ENCODE measurements at places on chromosomes 2 and 18.

DNA sequence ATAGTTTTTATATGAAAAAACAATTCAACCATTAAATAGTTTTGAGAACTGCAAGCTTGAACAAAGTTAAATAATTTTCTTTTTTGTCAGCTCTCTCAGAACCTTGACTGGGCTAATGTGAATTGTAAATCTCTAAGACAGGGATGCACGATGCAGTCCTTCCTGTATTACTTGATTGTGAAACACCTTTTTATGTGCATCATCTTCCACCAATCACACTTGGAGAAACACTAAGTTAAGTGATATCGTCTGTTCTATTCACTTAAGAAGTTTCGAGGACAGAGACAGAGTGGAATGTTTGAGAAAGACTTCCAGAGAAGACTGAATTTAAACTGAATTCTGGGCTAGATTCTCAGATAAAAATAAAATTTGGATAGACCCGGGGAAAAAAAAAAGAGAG lies 238.2 kb downstream of the MREG start:
- no peak for DNase-seq

DNA sequence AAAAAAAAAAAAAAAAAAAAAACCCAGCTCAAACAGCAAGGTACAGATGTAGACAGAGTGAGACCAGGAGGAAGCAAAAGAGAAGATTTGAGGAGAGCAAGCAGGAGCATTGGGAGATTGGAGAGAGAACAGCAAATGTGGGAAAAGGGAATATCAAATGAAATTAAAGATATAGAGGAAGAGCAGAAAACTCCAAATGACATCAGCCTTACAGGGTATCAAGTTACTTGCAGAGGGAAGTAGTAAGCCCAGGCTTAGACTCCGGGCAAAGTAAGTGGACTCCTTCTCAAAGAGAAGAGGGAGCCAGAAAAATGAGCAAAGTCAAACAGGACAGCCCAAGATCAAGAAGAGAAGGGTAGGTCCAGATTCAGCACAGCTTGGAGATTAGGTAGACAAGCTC lies 93.3 kb upstream of the PPP1CB start:
- DNase-seq = peak; percentile 37

- no peak for DNase-seq
Measured at GRCh38 chr2:102505290-102505689, 32.3 kb downstream of the SLC9A4 start.

DNA sequence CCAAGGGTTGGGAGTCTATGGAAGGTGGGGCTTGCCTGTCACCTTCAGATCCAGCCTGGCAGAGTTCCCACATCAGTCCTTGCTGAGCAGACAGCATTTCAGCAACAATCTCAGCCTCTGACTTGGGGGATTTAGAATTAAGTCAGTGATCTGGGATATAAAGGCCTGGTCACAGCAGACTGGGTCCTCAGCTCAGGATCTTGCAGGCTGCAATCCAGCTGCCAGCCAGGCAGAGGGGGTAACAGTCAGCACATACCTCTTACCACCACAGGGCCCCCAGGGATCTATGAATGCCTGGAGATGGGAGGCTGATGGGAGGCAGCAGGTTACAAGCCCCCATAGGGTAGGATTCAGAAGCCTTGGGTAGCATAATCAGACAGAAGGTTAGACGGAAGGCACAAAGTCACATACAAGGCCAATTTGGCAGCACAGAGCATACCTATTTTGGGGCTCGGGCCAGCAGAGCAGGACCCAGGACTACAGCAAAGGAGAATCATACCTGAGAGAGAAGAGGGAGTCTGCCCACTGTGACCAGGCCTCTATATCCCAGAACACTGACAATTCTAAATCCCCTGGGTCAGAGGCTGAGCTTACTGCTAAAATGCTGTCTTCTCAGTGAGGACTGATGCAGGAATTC lies 163.5 kb downstream of the MTCL1 start:
- no peak for DNase-seq

DNA sequence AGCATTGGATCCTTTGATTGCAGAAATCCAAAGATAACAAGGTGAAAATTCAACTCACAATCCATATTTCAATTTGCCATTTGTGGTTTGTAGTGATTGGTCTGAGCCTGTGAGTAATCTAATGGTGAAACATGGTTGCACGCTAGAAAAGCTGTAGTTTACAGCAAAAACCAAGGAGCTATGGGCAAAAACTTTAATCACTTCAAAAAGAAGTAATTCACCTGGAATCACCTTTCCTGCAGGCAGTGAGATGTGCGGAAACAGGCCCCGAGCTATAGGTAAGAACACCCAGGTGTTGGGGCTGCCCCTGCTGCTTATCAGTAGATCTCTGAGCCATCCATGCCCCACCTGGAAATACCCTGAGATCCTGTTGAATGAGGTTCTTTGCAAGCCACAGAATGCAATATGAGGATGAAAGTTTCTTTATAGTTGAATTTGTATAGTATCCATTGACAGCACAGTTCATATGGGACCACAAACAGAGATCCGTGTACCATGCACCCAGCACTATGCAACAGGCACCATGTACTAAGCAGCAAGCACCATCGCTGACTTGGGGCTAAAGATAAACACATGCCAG lies 208.2 kb downstream of the SPP2 start:
- peak; percentile 50 for DNase-seq

- DNase-seq = no peak
Measured at GRCh38 chr2:152587187-152587947, 129.9 kb downstream of the PRPF40A start.

DNA sequence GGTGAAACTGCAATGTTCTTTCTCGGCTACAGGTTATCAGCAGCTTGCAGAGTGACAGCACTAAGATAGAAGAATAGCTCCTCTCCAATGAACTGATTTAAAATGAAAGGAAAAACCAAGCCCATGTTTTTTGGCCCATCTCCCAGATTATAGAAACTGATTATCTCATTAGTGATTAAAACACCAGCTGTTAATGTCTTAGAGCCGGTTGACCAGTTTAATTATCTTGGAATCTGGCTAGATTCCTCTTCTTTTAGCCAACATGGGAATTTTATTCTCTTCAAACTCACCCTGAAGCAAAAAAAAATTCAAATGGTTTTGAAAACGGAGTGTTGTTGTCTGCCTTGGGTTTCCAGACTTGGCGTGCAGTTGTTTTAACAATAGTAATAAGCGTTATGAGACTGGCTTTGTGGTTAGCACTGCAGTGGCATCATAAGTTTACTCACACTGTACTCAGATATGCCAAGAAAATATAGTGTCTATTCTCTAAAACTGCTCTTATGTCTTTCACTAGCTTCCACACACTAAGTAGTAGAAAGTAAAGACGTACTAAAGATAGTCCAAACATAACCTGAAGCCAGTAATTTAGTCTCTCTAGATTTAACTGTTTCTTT lies 665.3 kb downstream of the STK39 start:
- no peak for DNase-seq

DNA sequence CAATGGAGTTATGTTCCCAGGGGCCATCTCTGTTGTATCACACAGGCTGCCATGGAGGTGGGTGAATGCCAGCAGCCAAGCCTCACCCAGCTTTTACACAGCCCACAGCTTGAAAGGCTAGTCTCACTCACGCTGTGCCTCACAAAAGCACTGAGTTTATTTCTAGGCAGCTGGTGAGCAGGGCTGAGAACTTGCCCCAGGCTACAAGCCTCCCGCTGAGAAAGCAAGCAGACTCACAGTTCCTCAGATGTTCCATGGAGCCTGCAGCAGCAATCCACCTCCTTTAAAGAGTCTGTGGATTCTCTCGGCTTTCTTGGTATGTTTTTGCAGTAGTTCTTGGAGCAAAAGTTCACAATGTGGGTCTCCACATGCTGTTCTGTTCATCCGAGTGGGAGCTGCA lies 40.9 kb upstream of the ALKAL2 start:
- no peak for DNase-seq

DNA sequence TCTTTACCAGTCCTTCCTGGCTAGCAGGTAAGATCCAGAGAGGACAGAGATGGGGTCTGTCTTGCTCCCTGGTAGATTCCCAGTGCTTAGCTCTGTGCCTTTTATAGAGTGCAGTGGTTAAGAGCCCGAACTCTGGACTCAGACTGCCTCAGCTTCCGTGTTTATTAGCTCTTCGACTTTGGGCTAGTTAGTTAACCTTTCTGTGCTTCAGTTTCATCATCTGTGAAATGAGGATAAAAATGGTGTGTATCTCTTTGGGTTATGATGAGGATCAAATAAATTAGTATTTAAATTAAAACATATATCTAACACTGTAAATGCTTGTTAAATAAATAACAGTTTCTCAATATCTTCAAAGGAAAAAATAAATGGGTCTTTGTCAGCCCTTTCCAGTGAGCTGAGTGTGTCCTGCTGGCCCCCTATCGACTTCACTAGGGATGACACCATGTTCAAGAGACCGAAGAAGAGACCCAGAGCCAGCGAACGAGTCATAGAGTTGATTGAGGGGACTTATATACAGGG lies 38.2 kb downstream of the CERS6 start:
- no peak for DNase-seq

DNA sequence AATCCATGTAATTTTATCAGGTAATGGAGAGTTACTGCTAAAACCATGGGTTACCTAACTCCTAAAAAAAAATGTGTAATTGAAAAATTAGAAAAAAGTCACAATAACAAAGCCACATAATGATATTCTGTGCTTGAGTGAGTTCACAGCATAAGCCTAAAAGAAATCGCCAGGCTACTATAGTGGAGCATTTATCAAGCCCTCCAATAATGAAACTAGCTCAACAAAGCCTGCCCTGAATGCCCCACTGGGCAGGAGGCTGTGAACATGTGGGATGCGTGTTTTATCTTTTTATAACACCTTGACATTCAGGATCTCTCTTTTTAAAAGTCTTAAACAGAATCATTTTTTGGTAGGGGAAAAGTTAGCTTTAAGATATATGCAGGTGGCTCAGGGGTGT lies 86.3 kb downstream of the KCTD18 start:
- no peak for DNase-seq

GRCh38 chr18:35635170-35635569 lies 53.6 kb downstream of the GALNT1 start:
- DNase-seq = peak; percentile 25

GRCh38 chr2:198374375-198375082 lies 570.1 kb downstream of the PLCL1 start:
- peak; percentile 32 for DNase-seq

DNA sequence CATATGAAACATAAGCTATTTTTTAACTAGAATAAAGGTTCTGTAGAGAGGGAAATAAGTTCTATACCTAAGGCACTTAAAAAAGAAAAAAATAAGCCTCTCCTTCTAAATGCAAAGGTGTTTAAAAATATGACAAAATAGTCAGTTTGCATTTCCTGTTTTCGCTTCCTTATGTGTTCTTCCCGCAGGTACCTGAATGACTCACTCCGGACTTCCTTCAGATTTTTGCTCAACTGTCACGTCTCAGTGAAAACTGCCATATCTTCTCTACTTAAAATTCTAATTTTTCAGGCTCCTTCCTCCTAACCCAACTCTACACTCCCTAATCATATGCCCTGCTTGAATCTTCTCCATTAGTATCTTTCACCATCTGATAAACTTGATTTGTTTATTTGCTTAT lies 1333.1 kb downstream of the LRP1B start:
- DNase-seq = no peak

DNA sequence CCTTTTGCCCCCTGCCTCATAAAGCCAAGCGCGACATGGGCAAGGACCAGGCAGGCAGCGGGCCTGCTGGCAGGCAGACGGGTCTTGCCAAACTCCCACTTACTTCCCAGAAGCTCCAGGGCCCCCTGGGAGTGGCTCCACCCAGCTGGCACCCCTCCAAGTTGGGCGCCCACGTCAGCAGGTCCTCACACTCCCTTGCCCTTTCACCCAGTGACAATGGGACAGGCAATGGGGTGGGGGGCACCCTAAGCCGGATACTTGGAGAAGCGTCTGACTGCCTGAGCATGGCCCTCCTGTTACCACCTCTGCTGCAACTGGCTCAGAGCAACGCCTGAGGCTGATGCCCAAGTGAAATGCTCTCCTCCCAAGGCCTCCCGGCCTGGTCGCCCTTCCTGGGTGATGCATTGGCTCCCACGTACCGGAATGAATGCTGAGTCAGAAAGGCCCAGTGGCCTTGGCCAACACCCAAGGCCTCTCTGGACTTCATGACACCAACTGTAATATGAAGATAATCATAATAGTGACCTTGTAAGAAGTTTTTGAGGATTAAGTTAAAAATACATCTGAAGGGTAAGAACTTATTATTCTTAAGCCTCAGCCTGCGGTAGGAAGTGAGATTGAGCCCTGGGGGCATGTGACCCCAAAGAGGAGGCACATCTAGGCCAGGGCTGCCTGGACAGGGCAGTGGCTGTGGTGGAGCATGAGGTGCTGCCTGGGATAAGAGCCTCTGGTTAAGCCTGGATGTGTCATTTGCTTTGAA lies 31.6 kb downstream of the KCNK3 start:
- DNase-seq = peak; percentile 78

- no peak for DNase-seq
Measured at GRCh38 chr2:119402645-119403560, 28.8 kb upstream of the TMEM37 start.

DNA sequence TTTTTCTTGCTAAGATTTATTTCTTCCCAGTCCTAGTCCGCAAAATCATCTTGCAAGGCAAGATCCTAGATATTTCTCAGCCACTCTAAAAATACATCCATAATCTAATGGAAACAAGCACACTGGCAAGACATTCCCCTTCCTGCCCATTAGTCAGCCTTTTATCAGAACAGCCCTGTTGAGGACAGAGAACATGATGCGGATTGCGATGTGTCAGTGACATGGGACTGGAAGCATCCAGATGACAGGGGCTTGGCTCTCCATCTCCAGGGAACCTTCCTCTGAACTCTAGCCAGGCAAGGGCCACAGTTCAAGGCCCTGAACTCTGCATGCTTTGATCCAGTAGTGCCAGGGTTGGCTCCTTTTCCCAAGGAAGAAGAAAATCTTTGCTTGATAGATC lies 70.0 kb downstream of the VSNL1 start:
- no peak for DNase-seq

GRCh38 chr2:1238598-1239138 lies 174.6 kb upstream of the TPO start:
- no peak for DNase-seq

GRCh38 chr2:174771136-174771535 lies 6.9 kb upstream of the CHRNA1 start:
- DNase-seq = no peak

- DNase-seq = no peak
Measured at GRCh38 chr2:127985026-127985734, 42.7 kb downstream of the SAP130 start.

GRCh38 chr18:574149-574860 lies 5.9 kb upstream of the CETN1 start:
- no peak for DNase-seq

GRCh38 chr2:74849228-74849892 lies 15.4 kb downstream of the HK2 start:
- no peak for DNase-seq

- no peak for DNase-seq
Measured at GRCh38 chr2:96115631-96116423, 544 bp downstream of the ADRA2B start.

GRCh38 chr2:26647981-26648380 lies 6.8 kb upstream of the CIB4 start:
- DNase-seq = no peak

- no peak for DNase-seq
Measured at GRCh38 chr18:49842656-49843055, 29.3 kb upstream of the ACAA2 start.

- no peak for DNase-seq
Measured at GRCh38 chr18:31658670-31659575, 25.5 kb downstream of the B4GALT6 start.

All from AG08396 (cell line).